ENCODE measurements at places on chromosomes 13 and 19. TPM values are rescaled to one million over a fixed set of nuclear protein-coding genes. Genes with fewer than 3 reads are reported as not detected.

Gene HSPB6
- not detected for total RNA-seq

Gene TNFSF9
- total RNA-seq = 11.7 TPM

Gene LILRB3
- total RNA-seq = 0.25 TPM

Gene ZNF600
- 41.7 TPM for total RNA-seq

Gene CNOT3
- total RNA-seq = 71.0 TPM

Gene CFD
- total RNA-seq = 0.79 TPM

Gene ZSCAN18
- total RNA-seq = 84.9 TPM

Gene CASP14
- total RNA-seq = not detected

Gene NALCN
- total RNA-seq = not detected

DNA sequence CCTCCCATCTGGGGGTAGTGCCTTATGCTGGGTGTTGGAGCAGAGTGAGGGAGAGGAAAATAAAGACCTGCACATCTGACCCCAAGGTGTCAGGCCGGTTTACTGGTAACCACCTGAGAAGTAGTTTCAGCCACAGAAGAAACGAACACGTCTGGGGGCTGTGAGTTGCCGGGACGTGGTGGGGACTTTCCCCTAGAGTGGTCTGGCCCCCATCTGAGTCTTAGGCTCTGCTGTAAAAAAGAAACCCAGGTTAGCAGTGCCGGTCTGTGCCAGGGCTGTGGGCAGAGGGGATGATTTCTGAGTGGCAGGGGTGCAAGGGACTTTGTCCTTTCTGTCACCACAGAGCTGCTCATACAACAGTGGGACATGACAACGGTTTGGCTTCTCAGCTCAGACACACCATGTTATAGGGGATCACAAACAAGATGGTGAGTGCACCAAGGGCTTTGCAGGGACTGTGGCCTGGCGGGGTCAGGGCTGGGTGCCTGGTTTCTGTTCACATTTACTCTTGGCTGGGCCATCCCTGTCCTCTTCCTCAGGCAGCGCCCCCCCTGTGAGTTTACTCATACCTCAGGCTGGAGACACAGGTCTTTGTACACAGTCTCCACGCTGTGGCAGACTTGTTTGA is 9.0 kb downstream of the GCDH start:
- no peak for DNase-seq

- DNase-seq = no peak
Measured at GRCh38 chr19:34806976-34807860, 34.2 kb upstream of the ZNF599 start.

GRCh38 chr19:41626877-41627276 is at the start of gene CEACAM4:
TSS of gene CEACAM4 (minus strand) at chr19:41627074. CDS start at chr19:41626963, 111 bp downstream.
- no peak for DNase-seq

- no peak for DNase-seq
Measured at GRCh38 chr19:40025938-40026596, 29.2 kb downstream of the ZNF546 start.

DNA sequence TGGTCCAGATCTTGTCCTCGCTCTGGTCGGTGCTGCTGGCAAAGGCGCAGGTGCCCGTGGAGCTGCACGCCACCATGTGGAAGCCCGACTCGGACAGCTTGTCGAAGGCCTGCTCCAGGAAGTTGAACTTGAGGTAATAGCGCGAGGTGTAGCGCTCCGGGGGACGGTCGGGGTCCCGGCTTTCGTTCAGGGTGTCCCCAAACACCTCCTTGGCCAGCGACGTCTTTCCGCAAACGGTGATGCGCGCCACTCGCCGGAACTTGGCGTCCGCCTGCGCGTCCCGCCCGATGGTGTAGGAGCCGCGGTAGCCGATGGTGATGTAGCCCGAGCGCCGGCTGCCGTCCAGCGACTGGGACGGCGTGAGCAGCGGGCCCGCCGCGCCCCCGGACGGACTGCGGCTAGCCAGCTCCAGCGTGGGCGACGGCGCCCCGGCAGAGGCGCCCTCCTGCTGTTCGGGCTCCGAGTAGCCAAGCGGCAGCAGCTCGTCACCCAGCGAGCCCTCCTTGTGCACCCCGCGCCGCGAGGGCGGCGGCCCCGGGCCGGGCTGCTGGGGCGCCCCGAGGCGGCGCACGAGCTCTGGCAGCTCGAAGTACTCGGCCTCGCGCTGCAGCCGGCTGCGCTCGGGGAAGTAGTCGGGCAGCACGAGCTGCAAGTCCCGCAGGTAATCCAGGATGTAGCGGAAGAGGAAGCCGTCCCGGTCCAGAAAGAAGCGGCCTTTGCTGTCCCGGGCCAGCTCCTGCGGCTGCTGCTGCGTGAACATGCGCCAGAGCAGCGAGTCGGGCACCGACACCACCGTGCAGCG is 801 bp downstream of the KCTD12 start:
- peak; percentile 78 for DNase-seq

- no peak for DNase-seq
Measured at GRCh38 chr13:44140146-44140545, 233.5 kb upstream of the SERP2 start.

DNA sequence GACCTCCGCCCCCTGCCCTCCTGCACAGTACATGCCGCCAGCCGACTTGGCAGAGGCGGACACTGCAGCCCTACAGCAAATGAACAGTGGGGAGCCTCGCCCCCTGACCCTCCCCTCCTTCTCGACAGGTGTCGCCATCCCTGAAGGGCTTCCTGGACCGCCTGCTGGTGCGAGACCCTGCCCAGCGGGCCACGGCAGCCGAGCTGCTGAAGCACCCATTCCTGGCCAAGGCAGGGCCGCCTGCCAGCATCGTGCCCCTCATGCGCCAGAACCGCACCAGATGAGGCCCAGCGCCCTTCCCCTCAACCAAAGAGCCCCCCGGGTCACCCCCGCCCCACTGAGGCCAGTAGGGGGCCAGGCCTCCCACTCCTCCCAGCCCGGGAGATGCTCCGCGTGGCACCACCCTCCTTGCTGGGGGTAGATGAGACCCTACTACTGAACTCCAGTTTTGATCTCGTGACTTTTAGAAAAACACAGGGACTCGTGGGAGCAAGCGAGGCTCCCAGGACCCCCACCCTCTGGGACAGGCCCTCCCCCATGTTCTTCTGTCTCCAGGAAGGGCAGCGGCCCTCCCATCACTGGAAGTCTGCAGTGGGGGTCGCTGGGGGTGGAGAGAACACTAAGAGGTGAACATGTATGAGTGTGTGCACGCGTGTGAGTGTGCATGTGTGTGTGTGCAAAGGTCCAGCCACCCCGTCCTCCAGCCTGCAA is 18.3 kb upstream of the NCCRP1 start:
- no peak for DNase-seq

DNA sequence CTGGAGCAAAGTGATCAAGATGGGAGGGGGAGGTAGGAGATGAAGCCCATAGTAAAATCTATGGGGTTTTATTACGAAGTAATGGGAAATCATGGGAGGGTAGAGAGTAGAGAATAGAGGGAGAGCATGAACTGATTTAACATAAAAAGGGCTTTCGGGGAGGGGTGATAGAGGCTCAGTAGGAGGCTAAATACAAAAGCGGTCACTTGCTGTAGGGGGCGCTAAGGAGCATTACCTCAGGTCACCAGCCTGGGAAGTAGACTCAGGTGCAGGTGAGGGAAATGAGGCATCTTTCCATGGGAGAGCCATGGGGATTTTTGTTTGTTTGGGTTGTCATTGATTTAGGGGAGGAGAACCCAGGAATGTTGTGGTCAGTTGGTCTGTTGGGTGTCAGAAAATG is 14.1 kb downstream of the KRTDAP start:
- no peak for DNase-seq

DNA sequence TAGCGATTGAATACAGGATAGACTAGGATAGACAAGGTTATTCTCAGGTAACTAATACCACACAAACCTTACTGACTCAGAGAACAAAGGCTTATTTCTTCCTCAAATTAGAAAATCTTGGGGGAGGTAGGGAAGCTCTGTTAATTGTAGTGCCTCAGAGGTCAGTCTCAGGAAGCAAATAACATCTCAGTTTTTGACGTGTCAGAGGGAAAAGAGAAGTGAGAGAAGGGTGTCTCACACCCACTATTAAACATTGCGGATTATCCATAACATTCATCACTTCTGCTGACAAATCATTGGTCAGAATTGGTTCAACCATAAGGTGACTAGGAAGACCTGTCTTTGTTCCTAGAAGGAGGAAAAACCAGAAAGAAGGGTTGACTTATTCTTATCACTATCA is 579.4 kb upstream of the MIR17HG start:
- DNase-seq = no peak

GRCh38 chr13:63614874-63615612 is 2199.4 kb upstream of the PCDH20 start:
- no peak for DNase-seq

DNA sequence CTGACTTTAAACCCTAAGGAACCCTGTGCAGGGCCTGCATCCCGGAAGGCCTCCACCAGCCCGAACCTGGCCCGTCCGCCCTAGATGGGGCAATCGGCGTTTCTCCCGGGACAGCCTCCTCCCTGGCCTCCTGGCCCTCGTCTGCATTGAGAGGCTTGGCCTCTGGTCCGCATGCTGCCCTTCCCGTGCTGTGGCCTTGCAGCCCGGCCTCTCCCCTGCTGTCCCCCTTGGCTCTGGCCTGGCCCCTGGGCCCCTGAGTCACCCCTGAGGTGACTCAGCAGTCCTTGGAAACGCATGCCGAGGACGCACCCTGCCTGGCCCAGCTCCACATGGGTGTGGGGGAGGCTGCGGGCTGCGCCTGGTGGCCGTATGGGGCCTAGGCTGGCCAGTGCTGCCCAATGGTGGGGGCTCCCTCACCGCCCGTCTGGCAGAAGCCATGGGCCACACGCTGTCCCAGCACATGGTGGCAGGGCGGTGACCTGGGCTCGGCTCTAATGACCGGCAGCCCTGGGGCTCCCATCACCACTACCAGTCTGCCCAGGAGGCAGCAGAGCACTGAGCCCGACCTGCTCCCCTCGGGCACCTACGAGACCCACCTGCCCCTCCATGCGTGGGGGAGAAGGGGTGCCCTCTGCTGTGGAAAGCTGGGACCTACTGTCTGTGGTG is 25.7 kb downstream of the SH3GL1 start:
- no peak for DNase-seq

DNA sequence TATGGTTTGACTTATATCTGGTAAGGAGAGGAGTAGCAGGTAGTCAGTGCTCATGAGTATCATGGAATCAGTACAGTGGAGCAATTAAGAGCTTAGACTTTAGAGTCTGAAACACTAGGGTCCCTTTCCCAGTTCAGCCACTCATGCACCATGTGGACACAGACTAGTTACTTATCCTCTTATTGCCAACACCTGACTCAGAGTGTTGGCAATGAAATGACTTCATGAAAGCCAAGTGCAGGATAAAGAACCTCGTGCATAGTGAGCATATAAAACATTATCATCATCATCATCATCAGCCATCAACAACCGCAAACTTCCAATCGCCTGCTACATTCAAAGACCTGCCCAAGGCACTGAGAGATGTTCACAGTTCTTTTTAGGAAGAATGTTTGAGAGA is 164.2 kb downstream of the FOXO1 start:
- DNase-seq = no peak

DNA sequence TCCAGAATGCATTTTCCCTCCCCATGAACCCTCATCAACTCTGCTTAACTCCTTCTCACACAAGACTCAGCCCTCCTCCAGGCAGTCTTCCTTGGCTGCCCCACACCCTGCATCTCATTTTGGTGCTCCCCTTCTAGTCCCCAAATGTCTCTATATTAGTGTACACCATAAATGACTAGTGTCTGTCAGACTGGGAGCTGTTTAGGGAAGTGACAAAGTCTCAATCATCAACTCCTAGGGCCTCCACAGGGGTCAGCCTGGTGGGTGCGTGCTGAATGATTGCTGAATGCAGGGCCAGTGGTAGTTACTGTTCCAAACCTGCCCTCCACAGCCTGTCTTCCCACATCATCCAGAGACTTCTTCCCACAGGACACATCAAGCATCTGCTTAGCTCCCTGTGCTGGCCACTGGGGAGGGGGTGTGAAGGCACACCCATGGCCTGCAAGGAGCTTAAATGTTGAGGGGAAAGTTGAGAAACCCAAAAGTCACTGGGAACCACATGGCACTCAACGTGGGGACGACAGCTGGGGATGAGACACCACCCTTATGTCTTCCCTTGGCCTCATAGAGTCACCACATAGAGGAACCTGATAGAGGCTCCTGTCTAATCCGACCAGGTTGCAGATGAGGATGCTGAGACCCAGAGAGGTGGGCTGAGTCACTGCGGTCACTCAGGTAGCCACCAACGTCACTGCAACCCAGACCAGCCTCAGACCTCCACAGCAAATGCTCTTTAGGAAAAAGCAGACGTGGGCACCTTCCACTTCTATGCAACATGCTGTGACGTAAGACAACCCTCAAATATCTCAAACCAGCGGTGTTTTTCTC is 79.3 kb upstream of the TM9SF2 start:
- DNase-seq = peak; percentile 52

GRCh38 chr19:58020129-58020528 is 13.7 kb upstream of the ZSCAN1 start:
- no peak for DNase-seq

- no peak for DNase-seq
Measured at GRCh38 chr19:43731346-43731745, 15.5 kb downstream of the IRGC start.

DNA sequence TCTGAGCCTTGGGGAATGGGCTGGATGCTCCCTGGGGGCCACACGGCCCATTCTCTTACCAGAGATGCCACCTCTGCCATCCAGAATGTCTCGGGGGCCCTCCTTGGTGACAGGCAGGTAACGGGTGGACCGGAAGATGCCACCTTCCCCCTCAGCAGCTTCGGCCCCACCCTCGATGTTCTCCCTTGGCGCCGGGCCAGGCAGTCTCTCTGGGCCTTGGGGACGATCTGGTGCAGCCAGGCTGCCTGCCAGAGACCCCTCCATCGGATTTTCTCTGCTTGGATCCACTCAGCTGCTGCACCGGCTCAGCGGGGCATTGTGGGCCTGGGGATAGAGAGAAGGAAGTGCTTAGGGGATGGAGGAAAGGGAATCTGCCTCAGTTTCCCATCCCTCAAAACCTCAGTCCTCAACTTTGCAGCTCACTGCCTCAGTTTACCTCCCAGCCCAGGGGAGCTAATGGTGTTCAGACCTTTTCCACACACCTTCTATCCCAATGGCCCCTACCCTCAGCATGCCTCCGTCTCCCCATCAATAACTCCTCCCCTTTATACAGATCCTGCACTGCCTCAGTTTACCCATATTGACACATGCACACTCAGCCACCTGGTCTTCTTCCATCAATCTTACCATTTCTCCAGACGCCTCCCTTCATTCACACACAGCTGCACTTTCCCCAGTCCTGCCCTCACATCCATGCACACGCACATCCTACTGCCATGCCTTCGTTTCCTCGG is 1.5 kb downstream of the WIZ start:
- no peak for DNase-seq

DNA sequence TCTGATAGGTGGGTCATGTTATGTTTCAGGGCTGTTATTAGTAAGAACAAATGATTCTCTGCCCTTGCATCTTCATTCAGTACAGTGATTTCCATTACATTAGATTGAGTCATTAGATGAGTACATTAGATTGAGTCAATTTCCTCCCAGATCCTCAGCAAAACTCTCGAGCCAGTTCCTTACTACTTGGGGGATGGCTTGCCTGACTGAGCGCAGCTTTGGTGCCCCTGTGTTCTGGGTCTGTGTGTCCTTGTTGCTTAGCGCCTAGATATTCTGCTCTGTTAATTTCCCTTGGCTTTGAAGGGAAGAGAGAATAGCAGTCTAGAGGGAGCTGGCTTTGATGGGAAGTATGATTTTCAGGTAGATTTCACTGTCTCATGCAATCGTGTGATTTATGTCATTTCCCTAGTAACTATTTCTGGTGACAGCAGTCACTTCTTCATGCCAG is 19.1 kb upstream of the SCEL start:
- no peak for DNase-seq

- DNase-seq = no peak
Measured at GRCh38 chr19:56612737-56613136, 17.6 kb downstream of the ZNF71 start.

All from B cell (primary cell).